NCI-H1048 (cell line): ENCODE measurements at places on chromosomes 4 and X.

DNA sequence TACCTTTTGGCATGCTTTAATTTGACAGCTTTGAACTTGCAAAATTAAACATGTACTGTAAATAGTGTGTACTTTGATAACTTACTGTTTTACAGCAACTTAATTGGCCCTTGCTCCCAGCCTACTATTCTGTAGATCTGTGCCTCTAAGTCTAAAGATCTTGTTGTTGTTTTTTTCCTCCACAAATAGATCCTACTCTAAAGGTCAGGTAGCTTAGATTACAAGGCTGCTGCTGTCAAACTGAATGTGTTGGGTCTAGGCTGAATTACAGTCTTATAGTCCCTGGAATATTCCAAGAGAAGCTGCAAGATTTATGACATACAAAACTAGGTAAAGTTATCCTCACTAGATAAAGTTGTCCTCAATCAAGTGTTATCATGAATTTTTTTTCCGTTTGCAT, 18.7 kb downstream of the DIAPH2 start:
- DNase-seq, result no peak

DNA sequence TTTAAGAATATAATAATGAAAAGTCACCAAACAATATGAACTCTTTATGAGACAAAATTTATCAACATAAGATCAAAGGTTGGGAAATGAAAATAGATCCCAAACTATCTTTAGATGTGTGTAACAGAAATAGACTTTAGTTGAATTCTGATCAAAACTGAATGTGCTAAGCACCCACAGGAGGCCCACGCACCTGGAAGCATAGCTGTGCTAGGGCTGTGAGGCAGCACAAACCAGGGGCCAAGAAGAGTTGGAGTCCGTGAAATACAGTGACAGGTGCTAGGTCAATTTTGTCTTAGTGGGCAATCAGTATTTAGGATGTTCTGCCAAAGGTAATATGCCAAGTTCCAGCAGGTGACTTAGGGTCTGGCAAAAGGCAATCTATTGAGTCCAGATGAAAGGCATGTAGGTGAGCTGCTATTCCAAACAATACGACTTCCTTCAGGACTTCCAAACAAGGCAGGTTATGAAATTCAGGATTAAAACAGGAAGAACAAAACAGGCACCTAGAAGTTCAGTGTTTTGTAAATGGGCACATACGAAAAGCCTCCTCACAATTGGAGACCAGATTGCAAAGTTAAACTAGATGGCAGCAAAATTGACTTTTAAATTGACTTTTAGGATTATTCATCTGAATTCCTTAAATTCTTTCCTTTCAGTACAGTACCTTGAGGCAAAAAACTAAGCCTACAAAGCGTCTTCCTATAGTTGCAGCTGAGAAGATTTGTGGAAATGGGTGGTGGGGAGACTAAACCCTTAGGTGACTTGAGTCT, 4.7 kb upstream of the PCDH18 start:
- DNase-seq, result no peak

- DNase-seq, result no peak
Observed at GRCh38 chrX:132954323-132954722, 4.1 kb downstream of the HS6ST2 start.

GRCh38 chr4:34790131-34790530, 1454.2 kb downstream of the ARAP2 start:
- DNase-seq, result no peak

DNA sequence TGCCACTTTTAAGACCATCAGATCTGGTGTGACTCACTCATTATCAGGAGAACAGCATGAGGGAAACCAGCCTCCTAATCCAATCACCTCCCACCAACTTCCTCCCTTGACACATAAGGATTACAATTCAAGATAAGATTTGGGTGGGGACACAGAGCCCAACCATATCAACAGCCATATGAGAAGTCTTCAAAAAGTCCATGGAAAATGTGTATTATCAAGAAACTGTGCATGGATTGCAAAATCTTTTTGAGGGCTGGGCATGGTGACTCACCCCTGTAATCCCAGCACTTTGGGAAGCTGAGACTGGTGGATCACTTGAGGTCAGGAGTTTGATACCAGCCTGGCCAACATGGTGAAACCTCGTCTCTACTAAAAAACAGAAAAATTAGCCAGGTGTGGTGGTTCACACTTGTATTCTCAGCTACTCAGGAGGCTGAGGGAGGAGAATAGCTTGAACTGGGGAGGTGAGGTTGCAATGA, 17.8 kb upstream of the RPL39 start:
- no peak for DNase-seq

GRCh38 chr4:95158045-95158444, 390.7 kb downstream of the UNC5C start:
- no peak for DNase-seq

DNA sequence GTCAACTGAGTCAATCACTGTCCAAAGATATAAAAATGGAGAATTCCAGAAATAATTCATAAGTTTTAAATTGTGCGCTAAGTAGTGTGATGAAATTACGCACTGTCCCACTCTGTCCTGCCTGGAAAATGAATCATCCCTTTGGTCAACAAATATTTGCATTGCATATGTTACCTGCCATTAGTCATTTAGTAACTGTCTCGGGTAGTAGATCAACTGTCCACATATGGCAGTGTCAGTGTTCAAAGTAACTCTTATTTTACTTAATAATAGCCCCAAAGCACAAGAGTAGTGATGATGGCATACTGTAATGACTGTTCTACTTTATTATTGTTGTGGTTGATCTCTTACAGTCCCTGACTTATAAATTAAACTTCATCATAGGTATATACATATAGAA, 3.4 kb downstream of the YTHDC1 start:
- DNase-seq, result no peak
